ENCODE measurements at places on chromosomes 7 and 10. TPM values are rescaled to one million over a fixed set of nuclear protein-coding genes. Genes with fewer than 3 reads are reported as not detected.

DNA sequence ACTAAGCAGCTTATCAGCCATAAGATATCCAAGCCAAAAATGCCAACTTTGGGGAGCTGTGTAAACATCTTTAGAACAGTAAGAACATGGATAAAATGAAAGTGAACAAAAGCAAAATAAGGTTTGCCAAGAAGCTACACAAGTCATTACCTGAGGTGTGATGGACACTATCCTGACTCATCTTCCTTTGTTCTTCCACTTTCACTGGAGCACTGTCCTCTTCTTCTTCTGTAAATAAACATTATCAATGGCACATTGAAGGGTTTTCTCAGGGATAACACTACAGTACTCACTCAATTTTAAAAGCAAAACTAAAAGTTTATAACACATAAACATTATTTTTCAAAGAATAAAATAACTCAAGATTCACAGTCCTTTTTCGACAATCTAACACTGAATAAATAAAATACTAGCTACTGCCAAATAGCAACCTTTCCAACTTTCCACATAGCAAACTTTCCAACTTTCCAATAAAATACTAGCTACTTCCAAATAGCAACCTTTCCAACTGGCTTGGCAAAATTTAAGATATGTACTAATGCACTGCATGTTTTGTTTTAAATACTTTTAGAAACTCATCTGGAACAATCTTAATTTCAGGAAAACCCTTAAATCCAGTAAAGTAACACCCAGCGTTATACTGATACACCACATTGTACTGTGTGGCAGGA, 174.1 kb downstream of the SKAP2 start:
- peaks cover 3% of the 10 kb centered on the region for H3K4me1 ChIP-seq
- H3K27me3 ChIP-seq: no peaks in the 10 kb centered on the region
- DNase-seq: no peak
- no peak overlapping the region for H3K4me3 ChIP-seq
- no peak overlapping the region for H3K27ac ChIP-seq

DNA sequence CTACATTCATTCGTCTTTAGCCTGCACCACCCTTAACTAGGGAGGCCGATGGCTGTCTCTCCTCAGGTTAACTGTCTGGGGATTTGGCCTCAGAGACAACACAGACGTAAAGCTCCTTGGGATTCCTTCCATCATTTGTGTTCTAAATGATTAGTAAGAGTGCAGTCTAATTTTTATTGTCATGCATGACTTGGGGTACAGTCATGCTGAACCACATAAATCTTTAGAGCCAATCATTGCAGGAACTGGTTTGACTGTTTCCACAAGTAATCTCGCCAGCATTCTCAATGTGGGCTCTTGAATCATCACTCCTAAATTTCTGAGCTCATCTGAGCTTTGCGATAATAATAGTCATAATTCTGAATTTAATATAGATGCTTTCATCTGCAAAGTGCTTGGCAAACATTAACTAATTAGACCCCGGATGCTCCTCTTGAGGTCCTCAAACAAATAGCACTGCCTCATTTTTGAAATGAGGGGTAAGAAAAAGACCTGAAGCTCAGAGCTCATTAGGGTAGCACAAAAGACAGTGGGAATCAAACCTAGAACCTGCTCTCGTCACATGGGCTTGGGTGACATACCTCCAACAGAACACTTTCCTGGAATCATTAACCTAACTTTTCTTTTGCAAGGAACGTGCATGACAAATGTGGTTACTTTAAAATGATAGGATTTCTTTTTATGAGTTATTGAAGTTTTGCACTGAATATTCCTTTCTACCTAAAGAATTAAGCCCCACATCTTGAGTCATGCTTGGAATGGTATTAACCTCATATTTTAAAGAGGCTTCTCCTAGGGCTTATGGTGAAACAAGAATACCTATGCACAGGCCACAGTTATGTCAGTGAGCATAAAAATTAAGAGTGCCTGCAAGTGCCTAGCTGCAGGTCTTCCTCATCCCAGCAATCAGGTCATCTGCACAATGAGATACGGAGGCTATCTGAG, 118.9 kb upstream of the NRP1 start:
- H3K27me3 ChIP-seq: no peaks in the 10 kb centered on the region
- no peak overlapping the region for H3K4me3 ChIP-seq
- DNase-seq: no peak

The PKD2L1 gene
- not detected for total RNA-seq

DNA sequence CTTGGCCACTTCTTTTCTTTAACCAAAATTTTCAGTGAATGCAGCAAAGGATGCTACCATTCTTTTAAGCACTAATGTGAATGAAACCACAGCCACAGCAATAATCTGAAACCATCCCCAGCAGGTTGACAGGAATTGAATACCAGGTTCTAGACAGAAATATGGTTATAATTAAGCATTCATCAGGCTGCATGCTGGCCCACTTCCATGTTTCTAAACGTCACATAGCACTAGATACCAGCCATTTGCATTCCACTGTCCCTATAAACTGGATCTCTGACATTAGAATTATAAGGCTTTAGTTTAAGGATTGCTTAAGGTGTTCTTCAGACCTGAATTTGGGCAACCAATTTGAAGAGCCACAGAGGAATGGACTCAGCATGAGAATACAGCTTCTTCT, 340.8 kb upstream of the KLF6 start:
- no peaks in the 10 kb centered on the region for H3K36me3 ChIP-seq
- no peaks in the 10 kb centered on the region for H3K27me3 ChIP-seq
- no peak overlapping the region for H3K27ac ChIP-seq
- no peak for DNase-seq

GRCh38 chr10:19845503-19846368, 29.5 kb downstream of the PLXDC2 start:
- H3K4me1 ChIP-seq: no peaks in the 10 kb centered on the region
- no peak for DNase-seq
- no peaks in the 10 kb centered on the region for H3K27me3 ChIP-seq
- H3K4me3 ChIP-seq: no peak overlapping the region
- H3K27ac ChIP-seq: no peak overlapping the region

The COL26A1 gene
- total RNA-seq: 0.38 TPM

The CCL26 gene
- not detected for total RNA-seq

DNA sequence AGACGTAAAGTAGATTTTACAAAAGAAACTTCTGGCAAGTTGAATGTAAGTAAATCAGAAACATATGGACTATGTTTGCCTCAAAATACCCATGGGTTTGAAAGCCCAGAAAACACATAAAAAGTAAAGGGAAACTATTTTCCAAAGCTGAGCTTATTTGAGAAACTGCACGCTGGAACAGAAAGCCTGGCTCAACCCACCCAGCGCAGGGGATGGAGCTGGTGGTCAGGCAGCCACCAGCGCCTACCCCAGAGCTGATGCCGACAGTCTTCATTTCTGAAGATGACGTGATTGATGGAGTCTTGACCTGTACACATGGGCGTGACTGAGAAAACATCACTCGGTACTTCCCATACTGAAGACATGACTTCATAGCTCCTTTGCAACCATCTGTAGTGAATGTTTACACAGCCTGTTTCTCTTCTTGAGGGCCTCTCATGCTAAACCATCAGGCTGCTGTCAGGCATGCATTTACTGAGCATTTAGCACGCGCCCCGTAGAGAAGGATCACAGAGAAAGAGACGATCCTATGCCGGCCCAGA, 232.6 kb upstream of the AUTS2 start:
- H3K4me1 ChIP-seq: no peaks in the 10 kb centered on the region
- no peak for DNase-seq
- no peaks in the 10 kb centered on the region for H3K27me3 ChIP-seq
- no peaks in the 10 kb centered on the region for H3K36me3 ChIP-seq

The MOGAT3 gene
- not detected for total RNA-seq

The TFR2 gene
- 0.28 TPM for total RNA-seq

The FAM25C gene
- not detected for total RNA-seq

- no peaks in the 10 kb centered on the region for H3K36me3 ChIP-seq
- H3K27me3 ChIP-seq: no peaks in the 10 kb centered on the region
- H3K4me1 ChIP-seq: no peaks in the 10 kb centered on the region
- H3K27ac ChIP-seq: no peak overlapping the region
- no peak for DNase-seq
- H3K4me3 ChIP-seq: no peak overlapping the region
These were observed 25.9 kb downstream of the TYW1 start for GRCh38 chr7:67022511-67022910.

- peak within 1 kb of the TSS; percentile 68 for H3K27ac ChIP-seq
- H3K27me3 ChIP-seq: no peaks in the 10 kb centered on the region
- peaks cover 8% of the 10 kb centered on the region for H3K4me1 ChIP-seq
- peak; percentile 93 for DNase-seq
- H3K36me3 ChIP-seq: no peaks in the 10 kb centered on the region
These were observed at the start of gene ENO4 for GRCh38 chr10:116849248-116850057. ENO4 (plus strand) TSS chr10:116849499; CDS start chr10:116849567, 68 bp downstream.

The NEUROG3 gene
- total RNA-seq: not detected

The CDC14C gene
- total RNA-seq: not detected

DNA sequence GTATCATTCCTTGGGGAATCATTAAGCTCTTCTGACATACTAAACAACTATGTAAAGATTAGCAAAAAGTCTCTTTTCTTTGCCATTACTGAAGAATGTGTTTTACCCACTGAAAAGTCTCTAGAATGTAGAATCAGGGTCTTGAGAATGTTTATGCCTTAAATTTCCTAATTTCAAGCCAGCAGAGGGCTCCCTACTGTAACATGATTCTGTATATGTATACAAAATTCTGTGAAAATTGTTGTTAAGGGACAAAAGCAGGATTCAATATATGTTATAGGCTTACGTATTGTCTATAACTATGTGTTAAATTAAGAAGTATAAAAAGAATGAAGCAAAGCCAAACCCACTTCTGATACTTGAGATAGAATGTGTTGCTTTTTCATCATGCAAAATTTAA, 296.9 kb upstream of the DGKB start:
- no peak overlapping the region for H3K27ac ChIP-seq
- no peak overlapping the region for H3K4me3 ChIP-seq
- no peak for DNase-seq
- no peaks in the 10 kb centered on the region for H3K4me1 ChIP-seq
- no peaks in the 10 kb centered on the region for H3K27me3 ChIP-seq

The TMEM120A gene
- 29.5 TPM for total RNA-seq

GRCh38 chr7:25098096-25099046, 26.7 kb downstream of the CYCS start:
- no peaks in the 10 kb centered on the region for H3K36me3 ChIP-seq
- DNase-seq: peak; percentile 43
- H3K4me3 ChIP-seq: no peak overlapping the region
- H3K4me1 ChIP-seq: no peaks in the 10 kb centered on the region

DNA sequence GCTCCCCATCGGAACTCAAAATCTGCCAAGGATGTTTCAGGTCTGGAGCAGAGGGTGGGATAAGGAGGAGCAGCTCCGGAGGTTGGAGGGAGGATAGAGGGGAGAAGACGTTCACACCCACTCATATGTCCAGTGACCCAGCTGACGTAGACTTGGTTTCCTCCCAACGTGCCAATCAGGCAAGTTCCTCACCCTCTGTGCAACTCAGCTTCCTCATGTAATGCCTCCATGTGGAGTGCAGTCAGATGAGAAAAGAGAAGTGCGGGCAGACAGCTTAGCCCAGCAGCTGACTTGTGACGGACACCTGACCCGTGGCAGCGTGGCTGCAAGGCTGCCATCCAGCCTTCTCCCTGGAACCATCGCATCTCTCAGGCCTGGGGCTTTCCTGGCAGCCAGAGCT, 86.8 kb downstream of the NPTX2 start:
- H3K27me3 ChIP-seq: no peaks in the 10 kb centered on the region
- H3K4me1 ChIP-seq: no peaks in the 10 kb centered on the region
- no peaks in the 10 kb centered on the region for H3K36me3 ChIP-seq
- H3K27ac ChIP-seq: no peak overlapping the region
- no peak for DNase-seq

The HDAC9 gene
- total RNA-seq: 2.2 TPM

All from pancreas (tissue), 10 donors.